Aortic smooth muscle cell (primary cell): ENCODE measurements at places on chromosomes 2 and 18. TPM values are rescaled to one million over a fixed set of nuclear protein-coding genes. Genes with fewer than 3 reads are reported as not detected.

SERPINB8 gene
- 20.1 and 21.6 TPM in 2 replicates for total RNA-seq

NCKAP5 gene
- 0.66 and 1.2 TPM in 2 replicates for total RNA-seq

GNAL gene
- total RNA-seq, result 0.31 and 0.92 TPM in 2 replicates

PLGLB2 gene
- 0.53 and 0.87 TPM in 2 replicates for total RNA-seq

TNP1 gene
- not detected in 2 replicates for total RNA-seq

KRTCAP3 gene
- 0.13 and 0.37 TPM in 2 replicates for total RNA-seq

MOGAT1 gene
- not detected in 2 replicates for total RNA-seq

RIT2 gene
- not detected in 2 replicates for total RNA-seq

CYP1B1 gene
- 37.8 and 84.2 TPM in 2 replicates for total RNA-seq

IER3IP1 gene
- 26.4 and 39.2 TPM in 2 replicates for total RNA-seq

ABCB11 gene
- not detected in 2 replicates for total RNA-seq

AQP12B gene
- not detected in 2 replicates for total RNA-seq

HOXD13 gene
- not detected in 2 replicates for total RNA-seq

GCG gene
- total RNA-seq, result not detected in 2 replicates

POLE4 gene
- 24.4 and 36.9 TPM in 2 replicates for total RNA-seq

TMEM198 gene
- total RNA-seq, result 1.1 and 1.3 TPM in 2 replicates

CHRND gene
- total RNA-seq, result not detected in 2 replicates

RUFY4 gene
- not detected in 2 replicates for total RNA-seq

FEV gene
- not detected in 2 replicates for total RNA-seq

ELP2 gene
- total RNA-seq, result 149 and 152 TPM in 2 replicates

MAP3K19 gene
- not detected in 2 replicates for total RNA-seq

DYTN gene
- not detected in 2 replicates for total RNA-seq

FTCDNL1 gene
- 0.37 and 0.53 TPM in 2 replicates for total RNA-seq

SCYGR4 gene
- total RNA-seq, result not detected in 2 replicates

FAM110C gene
- total RNA-seq, result under 0.01 TPM in 1 of 2 replicates, not detected in the other

ZNF532 gene
- total RNA-seq, result 40.0 and 55.5 TPM in 2 replicates

KIAA2012 gene
- total RNA-seq, result under 0.01 TPM in 1 of 2 replicates, not detected in the other

LHCGR gene
- not detected in 2 replicates for total RNA-seq

TUBA3D gene
- total RNA-seq, result not detected in 2 replicates

CXCR4 gene
- 5.6 and 16.1 TPM in 2 replicates for total RNA-seq

SALL3 gene
- total RNA-seq, result 0.25 and 0.53 TPM in 2 replicates

MOB1A gene
- 73.2 and 74.5 TPM in 2 replicates for total RNA-seq

INPP5D gene
- total RNA-seq, result 0.53 and 0.56 TPM in 2 replicates

SLC23A3 gene
- total RNA-seq, result 1.6 TPM in 2 replicates

MEMO1 gene
- 30.3 and 35.4 TPM in 2 replicates for total RNA-seq

GATA6 gene
- 28.4 and 29.3 TPM in 2 replicates for total RNA-seq

IL1A gene
- 0.13 and 0.19 TPM in 2 replicates for total RNA-seq

FOXI3 gene
- not detected in 2 replicates for total RNA-seq
